ENCODE measurements at places on chromosomes 16 and 17. TPM values are rescaled to one million over a fixed set of nuclear protein-coding genes. Genes with fewer than 3 reads are reported as not detected.

The ESRP2 gene
- total RNA-seq, result 0.38 TPM

The SYCE1L gene
- total RNA-seq, result 3.8 TPM

The KSR1 gene
- total RNA-seq, result 13.1 TPM

The ZNF232 gene
- 4.8 TPM for total RNA-seq

The KCNJ2 gene
- 11.3 TPM for total RNA-seq

The PYDC1 gene
- total RNA-seq, result not detected

The KRT33B gene
- total RNA-seq, result not detected

The SHCBP1 gene
- total RNA-seq, result 1.3 TPM

The SPATA33 gene
- total RNA-seq, result 5.3 TPM

The DNAI2 gene
- 0.33 TPM for total RNA-seq

The CLDN7 gene
- 3.1 TPM for total RNA-seq

The KANSL1 gene
- 38.2 TPM for total RNA-seq

The PERCC1 gene
- not detected for total RNA-seq

The PYY gene
- not detected for total RNA-seq

The CYGB gene
- total RNA-seq, result 65.5 TPM

The CES5A gene
- total RNA-seq, result 0.32 TPM

The ITGAX gene
- total RNA-seq, result 1.8 TPM

The PRAC2 gene
- total RNA-seq, result not detected

The SMIM5 gene
- total RNA-seq, result 6.9 TPM

The RAB37 gene
- total RNA-seq, result 1.1 TPM

The CSH1 gene
- not detected for total RNA-seq

The TAC4 gene
- 0.47 TPM for total RNA-seq

The CHST6 gene
- 9.9 TPM for total RNA-seq

The TMEM204 gene
- total RNA-seq, result 21.0 TPM

The CDYL2 gene
- total RNA-seq, result 5.1 TPM

The ANKRD40CL gene
- not detected for total RNA-seq

The FBXO39 gene
- total RNA-seq, result not detected

The VASN gene
- total RNA-seq, result 21.3 TPM

The DNAH3 gene
- 0.14 TPM for total RNA-seq

The NDUFB10 gene
- 457 TPM for total RNA-seq

The RASD1 gene
- total RNA-seq, result 43.4 TPM

The KCNG4 gene
- total RNA-seq, result not detected

The LITAFD gene
- total RNA-seq, result not detected

The GPRC5B gene
- 86.8 TPM for total RNA-seq

The HAP1 gene
- not detected for total RNA-seq

The ADAM11 gene
- total RNA-seq, result 9.5 TPM

The GRIN2A gene
- total RNA-seq, result 5.4 TPM

The ABCA9 gene
- 28.7 TPM for total RNA-seq

The OR2C1 gene
- not detected for total RNA-seq

The LRRC37A gene
- 1.6 TPM for total RNA-seq

The OR1A1 gene
- not detected for total RNA-seq

The KRTAP4-4 gene
- not detected for total RNA-seq

The GALNS gene
- total RNA-seq, result 18.4 TPM

The ZG16 gene
- total RNA-seq, result not detected

The FOXJ1 gene
- total RNA-seq, result not detected

The CAVIN1 gene
- 173 TPM for total RNA-seq

The GPR179 gene
- total RNA-seq, result not detected

The TBC1D26 gene
- total RNA-seq, result not detected

All from right cardiac atrium (tissue), 5 donors.